Hematopoietic multipotent progenitor cell treated with erythropoietin and hydrocortisone succinate and interleukin-3 and kit ligand, for 6 days (in vitro differentiated cells): ENCODE measurements at places on chromosomes 5 and 9.

- DNase-seq: no peak
These were observed 11.6 kb upstream of the SFXN1 start for GRCh38 chr5:175466700-175467318.

- peak; percentile 48 for DNase-seq
These were observed 467 bp downstream of the C9orf78 start for GRCh38 chr9:129834489-129835127.

DNA sequence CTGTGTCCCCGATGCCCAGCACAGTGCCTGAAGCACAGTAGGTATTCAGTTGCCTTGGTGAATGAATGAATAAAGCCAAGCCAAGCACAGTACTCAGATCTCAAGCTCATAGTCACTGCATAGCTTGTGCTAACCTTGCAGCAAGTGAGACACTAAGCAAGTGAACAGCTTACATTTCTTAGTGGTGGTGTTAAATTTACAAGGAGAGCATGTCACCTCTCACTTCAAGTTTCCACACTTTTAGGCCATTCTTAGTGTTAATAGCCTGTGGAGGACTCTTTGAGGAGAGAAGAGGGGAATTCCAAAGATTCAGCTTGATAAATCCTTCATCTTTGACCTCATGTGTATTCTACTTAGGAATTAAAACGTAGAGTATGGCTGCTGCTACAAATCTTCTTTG lies 104.7 kb downstream of the C9orf152 start:
- no peak for DNase-seq

GRCh38 chr9:78997296-78997695 lies 574.5 kb upstream of the TLE4 start:
- DNase-seq: no peak

GRCh38 chr9:122202111-122202510 lies 26.6 kb downstream of the LHX6 start:
- DNase-seq: no peak

GRCh38 chr5:85069659-85070640 lies 685.3 kb upstream of the EDIL3 start:
- no peak for DNase-seq

- DNase-seq: peak; percentile 77
These were observed 44.7 kb upstream of the NKD2 start for GRCh38 chr5:963673-964531.

GRCh38 chr5:87116825-87117512 lies 150.7 kb upstream of the RASA1 start:
- DNase-seq: peak; percentile 48

GRCh38 chr9:127778280-127779135 lies at the start of gene SH2D3C:
SH2D3C (minus strand) TSS chr9:127778666; CDS start chr9:127778627, 39 bp downstream.
- peak; percentile 50 for DNase-seq

DNA sequence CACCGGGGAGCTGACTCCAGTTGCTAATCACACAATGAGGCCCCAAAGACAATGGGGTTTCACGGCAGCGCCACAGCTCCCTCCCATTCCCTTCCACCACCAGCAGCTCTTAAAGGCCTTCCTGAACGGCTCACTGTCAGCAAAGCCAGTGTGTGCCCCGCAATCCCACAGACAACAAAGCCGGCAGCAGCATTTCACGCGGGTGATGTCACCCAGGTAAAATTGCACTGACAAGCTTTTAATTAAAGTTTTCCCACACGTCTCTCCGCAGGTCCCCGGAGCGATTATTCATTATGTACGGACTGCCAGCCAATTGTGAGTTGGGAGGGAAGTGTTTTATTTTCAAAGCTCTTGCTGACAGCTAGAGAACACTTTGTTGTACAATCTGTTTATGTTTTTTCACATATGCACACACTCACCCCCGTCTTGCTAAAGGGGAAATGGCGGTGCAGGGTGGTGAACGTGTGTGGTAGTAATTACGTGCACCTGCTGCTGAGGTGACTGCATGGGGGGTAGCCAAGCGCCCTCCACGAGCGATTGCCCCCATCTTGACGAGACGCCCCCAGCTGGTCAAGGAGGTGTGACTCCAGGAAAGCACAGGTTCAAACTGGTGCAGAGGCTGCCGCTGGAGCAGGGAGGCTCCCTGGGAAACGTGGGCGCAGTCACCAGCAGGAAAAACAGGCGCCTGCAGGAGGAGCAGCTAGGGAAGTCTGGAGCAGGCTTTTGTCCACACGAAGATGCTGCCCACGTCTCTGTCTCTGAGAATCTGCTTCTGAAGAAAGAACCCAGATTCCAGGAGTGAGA lies 65.0 kb downstream of the IRX2 start:
- DNase-seq: no peak

DNA sequence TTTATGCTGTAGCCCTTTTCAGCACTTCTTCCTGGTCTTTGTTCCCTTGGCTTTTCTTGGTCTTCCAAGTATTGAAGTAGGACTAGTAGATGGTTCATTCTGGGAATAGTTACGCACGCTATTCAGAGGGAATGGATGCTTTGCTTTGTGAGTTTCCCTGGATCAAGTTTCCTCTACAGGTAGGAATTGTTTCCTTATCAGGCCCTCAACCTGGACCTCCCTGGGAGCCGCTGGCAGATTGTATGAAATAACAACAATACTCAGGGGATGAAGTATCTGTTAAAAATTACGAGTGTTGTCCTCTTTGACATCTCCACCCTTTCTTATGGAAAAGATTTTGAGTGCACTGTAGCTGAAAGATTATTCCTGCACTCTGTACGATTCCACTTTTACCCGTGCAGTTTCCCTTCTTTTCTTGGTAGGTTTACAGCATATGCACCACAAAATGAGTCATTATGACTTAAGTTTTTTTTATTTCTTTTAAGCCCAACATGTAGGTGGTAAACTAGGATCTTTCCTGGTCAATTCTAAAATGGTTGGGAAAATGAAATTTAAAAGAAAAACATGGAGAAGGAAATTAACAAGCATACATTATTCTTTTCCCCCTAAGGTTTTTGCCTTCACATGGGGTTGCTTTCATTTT lies 57.9 kb downstream of the ARHGAP26 start:
- DNase-seq: no peak
